ENCODE measurements at places on chromosomes 16 and 17. TPM values are rescaled to one million over a fixed set of nuclear protein-coding genes. Genes with fewer than 3 reads are reported as not detected.

Gene TLCD2
- 9.1 TPM for total RNA-seq

Gene ABCC11
- not detected for total RNA-seq

Gene OMG
- not detected for total RNA-seq

Gene C17orf67
- total RNA-seq, result 3.3 TPM

Gene ZNF267
- 13.2 TPM for total RNA-seq

Gene PPL
- 17.4 TPM for total RNA-seq

Gene CACNB1
- 9.6 TPM for total RNA-seq

Gene MIF4GD
- 13.9 TPM for total RNA-seq

Gene SSTR5
- total RNA-seq, result not detected

Gene SHPK
- 14.0 TPM for total RNA-seq

Gene RNF157
- total RNA-seq, result 1.4 TPM

Gene DLX4
- 0.10 TPM for total RNA-seq

Gene MAP2K3
- total RNA-seq, result 24.7 TPM

Gene CES5A
- total RNA-seq, result not detected

Gene NPIPA1
- 38.6 TPM for total RNA-seq

Gene INTS2
- total RNA-seq, result 9.1 TPM

Gene KLHL10
- total RNA-seq, result 0.17 TPM

Gene KCNJ16
- total RNA-seq, result not detected

Gene CREBBP
- total RNA-seq, result 50.3 TPM

Gene WFIKKN1
- 2.6 TPM for total RNA-seq

Gene CA5A
- total RNA-seq, result not detected

Gene MEIOB
- not detected for total RNA-seq

Gene TBC1D3I
- 0.89 TPM for total RNA-seq

Gene KRT39
- not detected for total RNA-seq

Gene ACSM2A
- total RNA-seq, result 0.50 TPM

Gene RAP1GAP2
- total RNA-seq, result 12.3 TPM

Gene ZNF597
- 3.6 TPM for total RNA-seq

Gene AGRP
- 0.55 TPM for total RNA-seq

Gene HBA1
- 81.2 TPM for total RNA-seq

Gene ZPBP2
- total RNA-seq, result not detected

Gene CCL15
- not detected for total RNA-seq

Gene OR1A1
- total RNA-seq, result not detected

Gene HCRT
- total RNA-seq, result not detected

Gene KRT24
- not detected for total RNA-seq

Gene FMNL1
- total RNA-seq, result 5.5 TPM

Gene VAMP2
- 138 TPM for total RNA-seq

Gene TNP2
- not detected for total RNA-seq

Gene KIF18B
- 0.15 TPM for total RNA-seq

Gene CHRNE
- total RNA-seq, result 1.4 TPM

Gene EVPLL
- total RNA-seq, result not detected

Gene GPR142
- not detected for total RNA-seq

Gene PPP1R27
- not detected for total RNA-seq

Gene TBC1D3B
- 2.1 TPM for total RNA-seq

Gene IGFBP4
- total RNA-seq, result 1,460 TPM

Gene ITGB4
- total RNA-seq, result 7.3 TPM

Gene CCL1
- total RNA-seq, result not detected

Gene NUTF2
- 67.8 TPM for total RNA-seq

Gene GDPD1
- 1.3 TPM for total RNA-seq

Gene CDRT15L2
- not detected for total RNA-seq

Gene TPSG1
- total RNA-seq, result 0.22 TPM
